ENCODE measurements at places on chromosomes 6 and 20. TPM values are rescaled to one million over a fixed set of nuclear protein-coding genes. Genes with fewer than 3 reads are reported as not detected.

DNA sequence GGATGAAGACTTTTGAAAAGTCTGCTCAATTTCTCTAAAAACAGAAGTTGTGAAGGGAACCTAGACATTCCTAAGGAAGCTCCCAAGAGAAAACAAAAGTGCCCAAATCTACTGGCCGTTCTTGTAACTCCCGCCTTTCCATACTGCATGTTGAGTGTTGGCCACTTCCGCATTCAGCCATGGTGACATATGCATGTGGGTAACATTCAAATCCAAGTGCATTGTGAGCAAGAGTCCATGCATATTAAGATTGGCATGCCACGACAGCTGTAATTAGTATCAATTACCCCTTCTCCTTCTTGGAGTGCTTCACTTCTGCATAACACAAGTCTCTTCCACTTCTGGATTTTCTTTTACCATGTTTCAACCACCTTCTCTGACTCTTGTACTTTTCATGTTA, 8.4 kb downstream of the SLC35D3 start:
- H3K4me1 ChIP-seq = no peaks in the 10 kb centered on the region
- H3K36me3 ChIP-seq = no peaks in the 10 kb centered on the region
- no peaks in the 10 kb centered on the region for H3K27me3 ChIP-seq
- DNase-seq = no peak

- no peaks in the 10 kb centered on the region for H3K27me3 ChIP-seq
- no peak overlapping the region for H3K27ac ChIP-seq
- no peaks in the 10 kb centered on the region for H3K36me3 ChIP-seq
- no peak for DNase-seq
- no peak overlapping the region for H3K4me3 ChIP-seq
Observed at GRCh38 chr20:2285193-2285592, 10.6 kb upstream of the TGM3 start.

GRCh38 chr20:63509088-63509564, 10.2 kb upstream of the EEF1A2 start:
- no peaks in the 10 kb centered on the region for H3K27me3 ChIP-seq
- H3K27ac ChIP-seq = no peak overlapping the region
- DNase-seq = no peak
- H3K36me3 ChIP-seq = no peaks in the 10 kb centered on the region
- no peaks in the 10 kb centered on the region for H3K4me1 ChIP-seq

DNA sequence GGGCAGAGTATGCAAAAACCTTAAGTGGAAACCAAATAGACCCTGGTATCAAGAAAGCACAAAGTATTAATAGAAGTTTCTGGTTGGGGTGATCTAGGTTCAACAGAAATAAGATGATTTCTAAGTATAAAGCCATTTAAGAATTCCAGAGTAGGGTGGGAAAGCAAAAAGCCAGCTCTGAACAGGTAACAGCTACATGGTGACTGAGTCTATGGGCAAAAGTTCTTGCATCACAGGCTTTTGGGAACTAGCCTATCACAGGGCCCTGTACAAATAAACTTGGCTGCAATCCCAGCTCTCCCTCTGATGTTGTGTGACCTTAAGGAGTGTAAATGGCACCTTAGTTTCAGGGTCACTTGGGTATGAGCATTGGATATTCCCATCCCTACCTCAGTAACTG, 5.5 kb downstream of the TCF19 start:
- no peaks in the 10 kb centered on the region for H3K27me3 ChIP-seq
- H3K27ac ChIP-seq = no peak overlapping the region
- no peak for DNase-seq
- H3K4me1 ChIP-seq = no peaks in the 10 kb centered on the region
- no peak overlapping the region for H3K4me3 ChIP-seq

GRCh38 chr20:50330504-50331313, 140.1 kb downstream of the CEBPB start:
- no peak overlapping the region for H3K4me3 ChIP-seq
- H3K27me3 ChIP-seq = no peaks in the 10 kb centered on the region
- no peak overlapping the region for H3K27ac ChIP-seq
- H3K4me1 ChIP-seq = peaks cover 19% of the 10 kb centered on the region

GRCh38 chr20:19427480-19427879, 215.0 kb downstream of the SLC24A3 start:
- H3K27ac ChIP-seq = no peak overlapping the region
- no peak overlapping the region for H3K4me3 ChIP-seq
- no peak for DNase-seq
- H3K36me3 ChIP-seq = no peaks in the 10 kb centered on the region
- no peaks in the 10 kb centered on the region for H3K27me3 ChIP-seq

DNA sequence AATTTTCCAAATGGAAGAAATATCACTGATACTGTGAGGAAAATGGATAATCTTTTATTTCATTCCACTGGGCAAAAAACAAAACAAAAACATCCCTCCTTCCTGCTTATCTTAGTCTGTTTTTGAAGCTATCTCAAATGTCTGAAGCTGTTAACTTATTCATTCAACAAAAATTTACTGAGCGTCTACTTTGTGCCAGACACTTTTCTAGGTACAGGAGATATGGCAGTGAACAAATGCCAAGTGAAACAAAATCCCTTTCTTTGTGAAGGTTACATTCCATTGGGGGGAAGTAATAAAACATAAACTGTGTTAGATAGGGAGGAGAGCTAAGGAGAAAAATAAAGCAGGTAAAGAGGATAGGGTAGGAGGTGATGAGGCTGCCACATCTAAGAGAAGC, 47.5 kb downstream of the TNFRSF21 start:
- no peak overlapping the region for H3K4me3 ChIP-seq
- no peak for DNase-seq
- H3K27me3 ChIP-seq = no peaks in the 10 kb centered on the region
- no peak overlapping the region for H3K27ac ChIP-seq
- H3K4me1 ChIP-seq = no peaks in the 10 kb centered on the region

DNA sequence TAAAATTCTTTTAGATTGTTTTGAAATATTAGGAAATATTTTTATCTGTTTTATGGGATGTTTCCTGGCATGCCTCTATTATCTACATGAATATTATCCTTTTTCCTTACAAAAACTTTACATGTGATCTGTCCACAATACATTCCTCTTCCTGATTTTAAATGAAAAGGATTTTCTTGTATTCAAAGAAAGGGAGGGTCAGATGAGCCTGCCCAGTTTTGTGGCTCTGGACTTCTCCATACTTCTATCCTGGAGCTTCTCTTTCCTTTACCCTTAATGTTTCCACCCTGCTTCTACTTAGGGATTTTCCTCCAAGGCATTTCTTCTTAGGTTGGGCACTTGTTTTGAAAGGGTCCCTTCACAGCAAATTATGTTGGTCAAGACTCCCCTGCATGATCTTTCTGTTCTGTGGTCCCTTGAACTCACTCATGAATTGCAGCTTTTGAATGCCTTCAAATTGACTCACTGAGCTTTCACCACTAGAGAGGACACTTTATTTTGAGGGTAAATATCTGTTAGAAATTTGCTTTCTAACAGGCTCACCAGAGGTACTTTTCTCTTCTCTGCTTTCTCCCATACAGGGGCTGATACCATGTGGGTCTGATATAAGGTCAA, 104.9 kb downstream of the CENPW start:
- no peaks in the 10 kb centered on the region for H3K27me3 ChIP-seq
- no peaks in the 10 kb centered on the region for H3K36me3 ChIP-seq
- H3K4me3 ChIP-seq = no peak overlapping the region

GRCh38 chr20:11350126-11351005, 567.3 kb upstream of the BTBD3 start:
- no peak for DNase-seq
- H3K36me3 ChIP-seq = no peaks in the 10 kb centered on the region
- no peak overlapping the region for H3K4me3 ChIP-seq
- no peak overlapping the region for H3K27ac ChIP-seq
- no peaks in the 10 kb centered on the region for H3K4me1 ChIP-seq
- no peaks in the 10 kb centered on the region for H3K27me3 ChIP-seq

GRCh38 chr6:34475238-34475682, 9.4 kb downstream of the PACSIN1 start:
- H3K27ac ChIP-seq = no peak overlapping the region
- no peak overlapping the region for H3K4me3 ChIP-seq
- no peaks in the 10 kb centered on the region for H3K4me1 ChIP-seq
- no peaks in the 10 kb centered on the region for H3K36me3 ChIP-seq
- no peaks in the 10 kb centered on the region for H3K27me3 ChIP-seq

PDE10A gene
- total RNA-seq = 30.1 TPM

CGAS gene
- total RNA-seq = 3.5 TPM

TMEM63B gene
- 51.7 TPM for total RNA-seq
